Activated naive CD4-positive, alpha-beta T cell (primary cell): ENCODE measurements at places on chromosomes 11 and 22.

DNA sequence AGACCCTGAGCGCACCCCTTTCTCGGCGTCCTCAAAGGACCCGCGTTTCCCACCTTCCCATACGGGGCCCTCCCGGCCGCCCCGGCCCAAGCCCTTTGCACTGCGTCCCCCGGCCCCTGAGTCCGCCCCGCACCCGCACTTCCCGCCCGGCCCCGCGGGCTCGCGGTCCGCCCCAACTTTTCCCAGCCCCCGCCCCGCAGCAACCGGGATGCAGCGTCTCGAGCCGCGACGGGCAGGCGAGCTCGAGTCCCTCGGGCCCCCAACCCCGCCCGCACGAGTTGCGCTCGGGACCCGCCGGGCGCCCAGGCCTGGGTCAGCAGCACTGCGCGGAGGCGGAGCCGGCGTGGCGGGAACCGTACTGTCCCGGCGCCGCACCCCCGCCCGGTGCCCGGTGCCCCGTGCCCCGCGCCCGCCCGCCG is 371 bp downstream of the SMCO4 start:
- no peak for DNase-seq

GRCh38 chr22:32852395-32853251 is 51.1 kb downstream of the TIMP3 start:
- no peak for DNase-seq

DNA sequence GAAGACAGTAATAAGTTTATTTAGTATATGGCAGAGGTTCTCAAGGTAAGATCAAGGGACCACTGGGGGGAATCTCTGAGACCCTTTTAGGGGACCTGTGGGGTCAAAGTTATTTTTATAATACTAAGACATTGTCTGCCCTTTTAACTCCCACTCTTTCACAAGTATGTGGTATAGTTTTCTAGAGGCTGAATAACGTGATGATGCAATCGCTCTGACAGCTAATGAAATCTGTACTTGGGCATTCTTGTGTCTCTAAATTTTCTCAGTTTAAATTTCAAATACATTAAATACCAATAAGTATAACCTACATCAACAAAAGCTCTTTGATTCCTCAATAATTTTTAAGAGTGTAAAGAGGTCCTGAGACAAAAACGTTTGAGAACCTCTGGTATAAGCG is 147.9 kb downstream of the ATG16L2 start:
- DNase-seq, result no peak

GRCh38 chr22:17213976-17214375 is 5.3 kb downstream of the ADA2 start:
- DNase-seq, result peak; percentile 37

DNA sequence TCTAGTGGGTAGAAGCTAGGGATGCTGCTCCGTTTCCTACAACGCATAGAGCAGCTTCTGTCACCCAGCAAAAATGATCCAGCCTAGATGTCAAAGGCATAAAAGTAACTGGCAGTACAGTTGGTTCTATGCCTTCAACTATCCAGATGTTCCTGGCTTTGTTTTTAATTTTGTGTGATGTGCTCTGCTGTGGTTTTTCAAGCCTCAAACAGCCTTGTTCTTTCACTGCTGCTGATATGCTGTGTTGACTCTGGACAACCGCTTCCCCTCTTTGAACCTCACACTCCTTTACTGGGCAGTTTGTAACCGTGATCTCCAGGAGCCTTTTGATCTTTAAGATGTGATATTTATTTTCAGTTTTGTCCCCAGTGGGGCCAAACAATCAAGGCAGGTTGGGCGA is 116.4 kb downstream of the SEZ6L start:
- no peak for DNase-seq

DNA sequence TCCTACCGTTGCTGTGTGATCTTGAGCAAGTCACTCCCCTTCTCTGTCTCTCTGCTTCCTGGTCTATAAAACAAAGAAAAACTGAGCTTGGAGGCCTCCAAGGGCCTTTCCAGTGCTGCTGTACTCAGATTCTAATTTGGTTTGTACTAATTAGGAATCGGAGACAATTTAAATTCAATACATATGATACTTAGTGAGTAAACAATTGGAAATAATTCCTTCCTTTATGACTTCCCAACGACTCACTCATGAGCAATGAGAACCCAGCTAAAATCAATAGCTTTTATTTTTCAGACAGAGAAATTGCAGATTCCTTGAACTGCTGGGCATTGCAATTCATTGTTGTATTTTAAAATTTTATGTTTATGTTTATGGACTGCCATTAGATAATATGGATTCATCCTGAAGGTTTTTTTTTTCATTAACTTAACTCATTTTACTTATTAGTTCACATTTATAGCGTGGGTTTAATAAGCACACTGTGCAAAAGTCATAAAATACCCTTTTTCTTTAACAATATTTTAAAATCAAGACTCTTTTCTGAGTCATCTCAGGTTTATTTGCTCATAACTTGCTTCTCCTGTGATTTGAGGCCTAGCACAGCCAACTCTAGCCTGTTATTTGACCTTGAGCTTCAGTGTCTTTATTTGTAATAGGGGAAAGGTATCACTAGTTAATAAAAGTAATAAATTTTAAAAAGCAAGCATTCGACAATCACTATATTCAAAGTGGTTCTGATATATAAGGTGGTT is 95.8 kb downstream of the TP53I11 start:
- no peak for DNase-seq

DNA sequence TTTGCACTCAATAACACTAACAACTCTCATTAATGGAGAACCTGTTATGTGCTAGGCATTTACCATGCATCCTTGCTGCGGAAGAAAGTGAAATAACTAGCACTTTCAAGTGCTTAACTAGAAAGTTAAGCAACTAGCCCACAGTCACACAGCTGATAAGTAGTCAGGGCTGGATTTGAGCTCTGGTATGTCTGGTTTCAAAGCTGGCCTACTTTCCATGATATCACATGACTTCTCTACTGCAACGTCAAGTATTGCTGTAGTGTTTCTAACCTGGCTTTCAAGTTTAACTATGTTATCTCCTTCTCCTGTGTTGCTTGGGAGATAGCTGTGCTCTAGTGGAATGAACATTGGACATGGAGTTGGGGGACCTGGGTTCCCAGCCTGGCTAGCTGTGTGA is 12.1 kb downstream of the SLC15A3 start:
- DNase-seq, result no peak

GRCh38 chr11:115198321-115198741 is 305.9 kb downstream of the CADM1 start:
- DNase-seq, result no peak

GRCh38 chr11:122791411-122791810 is 46.9 kb upstream of the CRTAM start:
- no peak for DNase-seq

DNA sequence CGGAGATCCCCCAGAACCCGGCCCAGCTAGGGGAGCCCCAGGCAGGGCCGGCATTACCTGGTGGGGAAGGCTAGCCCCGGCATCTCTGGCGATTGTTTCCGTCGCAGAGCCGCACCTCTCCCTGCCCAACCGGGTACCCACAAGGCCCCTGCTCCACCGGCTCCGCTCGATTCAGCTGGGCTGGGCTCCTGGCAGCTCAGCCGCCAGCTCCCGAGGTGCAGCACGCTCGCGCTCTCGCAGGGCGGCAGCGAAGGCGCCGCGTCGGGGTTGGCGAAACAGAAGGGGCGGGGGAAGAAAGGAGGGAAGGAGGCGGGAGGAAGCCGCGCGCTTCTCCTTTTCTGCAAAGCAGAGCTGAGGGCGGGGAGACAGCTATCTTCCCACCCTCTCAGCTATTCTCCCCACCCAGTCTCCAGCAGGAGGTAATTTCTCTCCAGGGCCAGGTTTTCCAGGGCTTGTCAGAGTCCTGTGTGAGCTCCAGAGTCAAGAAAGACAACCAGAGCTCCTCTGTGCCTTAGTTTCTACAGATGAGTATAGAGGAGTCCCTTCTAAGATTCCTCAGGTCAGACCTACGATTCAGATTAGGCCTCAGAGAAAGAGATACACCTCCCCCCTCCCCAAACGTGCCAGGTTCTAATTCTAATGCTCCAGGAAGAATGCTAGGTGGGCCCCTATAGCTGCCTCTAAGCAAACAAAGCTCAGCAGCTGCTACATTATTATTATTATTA is 62.0 kb downstream of the PAK1 start:
- DNase-seq, result peak; percentile 58

DNA sequence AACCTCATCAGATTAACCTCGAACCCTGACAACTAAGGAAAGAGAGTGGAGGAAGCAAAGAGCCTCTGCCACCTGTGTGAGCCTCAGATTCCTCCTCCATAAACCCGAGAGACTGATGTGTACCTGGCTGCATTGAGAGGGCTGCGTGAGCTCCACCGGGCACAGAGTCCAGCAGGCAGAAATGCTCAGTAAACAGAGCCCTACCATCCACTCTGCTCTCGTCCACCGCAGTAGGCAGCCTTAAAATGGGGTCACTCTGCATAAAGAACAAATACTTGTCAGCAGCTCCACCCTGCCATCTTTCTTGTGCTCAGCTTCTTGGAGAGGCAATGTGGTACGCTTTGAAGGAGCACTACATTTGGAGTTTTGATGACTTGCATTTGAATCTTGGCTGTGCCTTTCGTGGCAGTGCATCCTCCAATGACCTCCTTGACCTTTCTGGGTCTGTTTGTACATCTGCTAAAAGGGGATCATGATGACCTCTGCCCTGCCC is 43.0 kb upstream of the CD5 start:
- DNase-seq, result no peak

- no peak for DNase-seq
Measured at GRCh38 chr11:134376150-134376921, 35.7 kb downstream of the B3GAT1 start.

- DNase-seq, result no peak
Measured at GRCh38 chr11:134901542-134901941, 489.5 kb upstream of the B3GAT1 start.

- no peak for DNase-seq
Measured at GRCh38 chr11:125287491-125288210, 123.1 kb downstream of the PKNOX2 start.

- no peak for DNase-seq
Measured at GRCh38 chr22:36595940-36596339, 67.0 kb upstream of the EIF3D start.

DNA sequence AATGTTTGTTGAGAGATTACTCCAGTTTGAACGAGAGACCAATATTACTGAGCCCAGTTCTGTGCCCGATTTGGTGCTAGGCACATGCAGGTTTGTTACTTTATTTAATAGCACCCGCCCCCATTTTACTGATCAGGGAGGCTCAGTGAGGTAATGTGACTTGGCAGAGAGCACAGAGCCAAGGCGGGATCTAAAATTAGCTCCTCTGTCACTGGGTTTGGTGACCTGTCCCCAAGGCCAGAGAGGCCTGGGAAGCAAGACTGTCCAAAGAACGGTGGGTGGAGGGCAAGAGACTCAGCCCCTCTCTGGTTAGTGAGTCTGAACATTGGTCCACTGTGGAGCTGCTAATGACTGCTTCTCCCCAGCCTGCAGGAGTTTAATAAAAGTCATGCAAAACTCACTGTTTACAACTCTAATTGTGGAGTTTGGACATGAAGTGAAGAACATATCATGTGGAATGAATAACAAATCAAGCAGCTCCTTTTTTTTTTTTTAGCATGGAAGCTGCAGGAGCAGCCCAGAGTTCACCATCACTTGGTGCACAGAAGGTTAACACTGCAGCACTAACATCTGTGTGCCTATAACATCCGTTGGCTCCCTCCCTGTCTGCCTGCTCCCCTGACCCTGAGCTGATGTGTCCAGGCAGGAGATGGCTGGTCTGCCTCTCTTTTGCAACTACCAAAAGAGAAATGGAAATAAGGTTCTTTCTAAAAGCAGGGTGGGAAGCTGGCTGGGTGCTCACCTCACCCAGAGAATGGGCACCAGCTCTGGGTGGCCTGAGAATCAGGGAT is 39.0 kb downstream of the CSNK2A3 start:
- DNase-seq, result no peak

DNA sequence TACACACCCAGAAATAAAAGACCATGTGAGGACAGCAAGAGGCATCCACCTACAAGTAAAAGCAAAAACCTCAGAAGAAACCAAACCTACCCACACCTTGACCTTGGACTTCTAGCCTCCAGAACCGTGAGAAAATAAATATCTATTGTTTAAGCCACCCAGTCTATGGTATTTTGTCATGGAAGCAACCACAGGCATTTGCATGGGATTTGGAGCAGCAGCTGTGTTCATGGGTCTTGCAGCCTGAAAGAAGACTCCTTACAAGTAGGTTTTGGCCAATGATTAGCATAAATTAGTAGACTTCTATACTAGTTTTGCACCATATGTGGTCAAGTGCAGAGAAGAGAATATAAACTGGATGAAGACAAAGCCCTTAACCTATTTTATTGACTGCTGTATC is 27.9 kb downstream of the FSHB start:
- no peak for DNase-seq

GRCh38 chr11:69244266-69244665 is 49.7 kb upstream of the MYEOV start:
- DNase-seq, result no peak

- peak; percentile 20 for DNase-seq
Measured at GRCh38 chr11:116851626-116852025, 14.2 kb upstream of the APOA1 start.

DNA sequence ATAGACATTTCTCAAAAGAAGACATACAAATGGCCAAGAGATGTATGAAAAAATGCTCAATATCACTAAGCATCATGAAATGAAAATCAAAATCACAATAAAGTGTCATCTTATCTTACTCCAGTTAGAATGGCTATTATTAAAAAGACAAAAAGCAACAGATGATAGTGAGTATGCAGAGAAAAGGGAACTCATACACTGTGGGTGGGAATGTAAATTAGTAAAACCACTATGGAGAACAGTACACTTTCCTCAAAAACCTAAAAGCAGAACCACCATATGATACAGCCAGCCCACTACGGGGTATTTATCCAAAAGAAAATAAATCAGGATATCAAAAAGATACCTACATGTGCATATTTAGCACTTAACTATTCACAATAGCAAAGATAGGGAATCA is 700.0 kb upstream of the ANO5 start:
- no peak for DNase-seq

DNA sequence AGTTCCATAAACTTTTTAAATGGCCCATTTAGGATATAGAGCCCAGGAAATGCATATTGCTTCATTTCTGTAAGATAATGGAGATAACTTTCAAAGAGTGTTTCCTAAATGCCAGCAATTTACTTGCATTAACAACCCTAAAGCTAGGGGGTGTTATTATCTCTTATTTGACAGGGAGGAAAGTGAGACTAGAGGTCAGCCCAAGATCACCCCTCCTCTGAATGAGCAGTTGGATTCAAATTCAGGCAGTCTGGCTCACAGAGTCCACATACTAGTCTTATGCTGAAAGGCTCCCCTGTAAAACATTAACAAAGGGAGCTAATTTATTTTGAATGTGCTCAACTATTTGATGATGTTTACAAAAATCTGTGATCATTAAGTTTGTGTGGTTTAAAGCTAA is 49.9 kb upstream of the TRIM77 start:
- no peak for DNase-seq

- no peak for DNase-seq
Measured at GRCh38 chr11:78400702-78401101, 16.9 kb downstream of the GAB2 start.

DNA sequence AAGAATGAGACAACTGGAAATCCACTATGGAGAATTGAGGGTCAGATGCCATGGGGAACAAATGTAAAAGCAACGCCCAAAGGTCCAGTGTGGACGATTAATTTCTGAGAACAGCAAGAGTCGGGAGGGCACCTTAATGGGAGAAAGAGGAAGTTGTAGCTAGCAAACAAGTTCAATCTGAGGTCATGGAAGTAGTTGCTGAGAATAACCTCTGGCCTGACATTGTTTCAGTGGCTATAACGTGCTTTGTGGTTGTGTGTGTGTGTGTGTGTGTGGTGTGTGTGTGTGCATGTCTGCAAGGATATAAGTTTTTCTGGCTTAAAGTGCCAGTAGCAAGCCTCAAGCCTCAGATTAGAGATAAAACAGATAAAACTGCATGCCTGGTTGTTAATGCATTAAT is 1630.1 kb upstream of the TENM4 start:
- no peak for DNase-seq
